ENCODE measurements at places on chromosomes 6 and 20.

DNA sequence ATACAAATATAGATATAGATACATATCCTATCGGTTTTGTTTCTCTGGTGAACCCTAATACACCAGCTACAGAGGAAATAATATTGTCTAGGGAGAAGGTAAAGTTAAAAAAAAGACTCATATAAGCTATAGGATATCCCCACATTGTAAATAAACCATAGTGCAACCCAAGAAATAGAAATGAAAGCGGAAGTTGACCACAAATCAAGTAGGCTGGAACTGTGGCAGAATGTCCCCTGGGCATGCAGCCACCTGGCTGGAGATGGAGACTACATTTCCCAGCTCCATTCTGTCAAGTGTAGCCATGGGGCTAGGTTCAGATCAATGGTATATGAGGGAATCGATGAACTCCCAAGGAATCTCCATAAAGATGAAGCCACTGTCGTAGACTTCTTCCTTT, 70.1 kb upstream of the RPS6KA2 start:
- DNase-seq: no peak

DNA sequence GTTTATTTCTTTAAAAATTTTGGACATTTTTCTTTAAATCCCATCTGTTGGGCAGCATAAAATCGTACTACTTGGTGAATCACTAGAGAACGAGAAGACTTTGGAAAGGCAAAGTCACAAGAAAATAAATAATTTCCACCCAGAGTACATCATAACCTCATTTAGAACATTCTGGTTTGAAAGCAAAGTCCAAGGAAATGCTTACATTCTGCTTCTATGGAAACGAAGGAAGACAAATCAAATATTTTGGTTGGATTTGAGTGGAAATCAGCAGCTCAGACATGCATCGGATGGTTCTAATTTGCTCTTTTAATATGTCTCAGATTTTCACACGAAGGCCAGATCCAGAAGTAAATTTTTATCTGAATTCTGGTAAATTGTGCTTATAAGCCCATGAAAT, 60.7 kb upstream of the LTV1 start:
- DNase-seq: no peak

- DNase-seq: no peak
Measured at GRCh38 chr6:45911691-45912090, 104.0 kb downstream of the CLIC5 start.

DNA sequence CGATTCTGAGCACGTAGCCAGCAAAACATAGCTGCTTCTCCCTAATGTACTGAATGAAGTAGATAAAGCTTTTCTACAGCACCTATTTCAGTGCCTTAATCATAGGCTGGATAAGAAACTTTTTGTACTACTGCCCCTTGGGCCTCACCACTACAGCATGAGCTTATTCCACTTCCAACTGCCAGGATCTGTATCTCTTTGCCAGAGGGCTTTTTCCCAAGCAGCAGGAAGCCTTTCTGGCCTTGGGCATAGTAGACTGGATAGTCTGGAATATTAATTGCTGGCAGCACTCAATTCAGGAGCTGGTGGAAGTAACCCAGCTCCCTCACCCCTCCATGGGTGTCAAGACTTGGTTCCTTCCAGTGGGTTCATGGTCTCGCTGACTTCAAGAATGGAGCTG, 43.6 kb downstream of the ANKEF1 start:
- no peak for DNase-seq

- DNase-seq: no peak
Measured at GRCh38 chr6:142698751-142699150, 246.2 kb downstream of the HIVEP2 start.
